HFFc6 (cell line): ENCODE measurements at places on chromosomes 12 and 14. TPM values are rescaled to one million over a fixed set of nuclear protein-coding genes. Genes with fewer than 3 reads are reported as not detected.

Gene L2HGDH
- 3.3 to 4.4 TPM (median 3.5 TPM) in 3 replicates for total RNA-seq

DNA sequence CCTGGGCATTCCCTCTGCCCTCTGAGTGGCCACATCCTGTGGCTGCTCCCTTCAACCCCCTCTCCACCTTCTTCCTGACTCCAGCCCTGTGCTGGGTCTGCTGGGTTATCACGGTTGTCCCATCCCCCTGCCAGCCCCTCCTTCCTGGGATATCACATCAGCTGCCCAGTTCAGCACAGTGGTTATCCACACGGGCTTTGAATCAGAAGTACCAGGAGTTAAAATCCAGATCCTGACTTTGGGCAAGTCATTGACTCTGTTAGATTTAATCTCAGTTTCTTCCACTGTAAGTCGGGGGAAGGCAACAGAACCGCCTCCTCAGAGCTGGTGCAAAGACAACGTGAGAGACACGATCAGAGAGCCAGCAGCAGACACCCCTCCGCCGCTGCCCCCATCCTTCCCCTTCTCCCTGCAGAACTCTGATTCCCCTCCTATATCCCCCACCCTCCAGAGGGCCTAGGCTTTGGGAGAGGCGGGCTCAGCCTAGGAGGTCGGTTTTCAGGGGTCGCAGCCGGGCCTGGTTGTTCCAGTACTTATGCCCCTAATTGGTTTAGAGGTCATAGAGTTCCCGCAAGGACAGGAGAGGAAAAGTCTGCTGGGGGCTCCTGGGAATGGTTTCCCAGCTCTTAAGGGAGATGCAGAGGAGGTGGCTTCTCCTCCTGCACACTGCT is 42.5 kb downstream of the PRIMA1 start:
- peaks cover 10% of the 10 kb centered on the region; the same call in 1 of the 2 replicates for H3K36me3 ChIP-seq
- peaks cover 4% of the 10 kb centered on the region for H3K27me3 ChIP-seq
- no peak overlapping the region for H3K4me3 ChIP-seq
- DNase-seq, result no peak

- H3K27ac ChIP-seq, result no peak overlapping the region
- no peaks in the 10 kb centered on the region for H3K27me3 ChIP-seq
- no peaks in the 10 kb centered on the region for H3K36me3 ChIP-seq
- no peaks in the 10 kb centered on the region for H3K4me1 ChIP-seq
- H3K4me3 ChIP-seq, result no peak overlapping the region
- DNase-seq, result no peak
Observed at GRCh38 chr14:59844186-59844812, 26.3 kb downstream of the RTN1 start.

- no peak overlapping the region for H3K27ac ChIP-seq
- H3K4me1 ChIP-seq, result peaks cover 25% of the 10 kb centered on the region
- no peak overlapping the region for H3K4me3 ChIP-seq
- H3K27me3 ChIP-seq, result no peaks in the 10 kb centered on the region; the same call in 1 of the 2 replicates
- H3K36me3 ChIP-seq, result no peaks in the 10 kb centered on the region
- DNase-seq, result no peak
Observed at GRCh38 chr12:22979854-22980469, 355.0 kb downstream of the ETNK1 start.

- H3K27ac ChIP-seq, result no peak overlapping the region
- H3K4me1 ChIP-seq, result no peaks in the 10 kb centered on the region
- H3K4me3 ChIP-seq, result no peak overlapping the region
- no peaks in the 10 kb centered on the region; the same call in 1 of the 2 replicates for H3K36me3 ChIP-seq
- DNase-seq, result no peak
Observed at GRCh38 chr14:94653321-94653720, 41.1 kb downstream of the SERPINA3 start.

DNA sequence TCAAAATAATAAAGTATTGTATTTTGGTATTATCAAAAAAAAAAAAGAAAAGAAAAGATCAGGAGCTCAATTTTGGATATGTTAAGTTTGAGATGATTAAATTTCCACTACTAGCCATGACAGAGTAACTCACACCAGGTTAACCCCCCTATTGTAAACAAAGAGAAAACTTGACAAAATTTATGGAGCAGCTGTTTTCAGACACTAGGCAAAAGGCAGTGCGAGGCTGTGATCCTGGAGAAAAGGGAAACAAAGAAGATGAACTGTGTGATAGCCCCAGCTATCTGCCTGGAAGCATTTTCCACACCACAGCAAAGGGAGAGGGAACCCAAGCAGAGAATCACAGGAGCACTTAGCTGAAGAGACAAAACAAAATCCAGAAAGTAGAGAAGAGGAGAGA is 145.0 kb downstream of the KIF21A start:
- no peak overlapping the region for H3K4me3 ChIP-seq
- no peaks in the 10 kb centered on the region for H3K36me3 ChIP-seq
- no peaks in the 10 kb centered on the region for H3K4me1 ChIP-seq
- no peak for DNase-seq
- no peaks in the 10 kb centered on the region for H3K27me3 ChIP-seq
- H3K27ac ChIP-seq, result no peak overlapping the region
